AG09309 (cell line): ENCODE measurements at places on chromosomes 3 and 15.
A peak's percentile ranks its signal among the peaks of the same experiment; 100 is the strongest.

GRCh38 chr3:174398761-174399160 lies 460.4 kb upstream of the NAALADL2 start:
- no peak for DNase-seq

GRCh38 chr3:17891139-17891856 lies 148.9 kb upstream of the TBC1D5 start:
- no peak for DNase-seq

GRCh38 chr3:195198426-195199346 lies 72.3 kb downstream of the XXYLT1 start:
- no peak for DNase-seq

- DNase-seq: no peak
These were observed 49.5 kb downstream of the CCDC12 start for GRCh38 chr3:46926871-46927717.

GRCh38 chr3:37779289-37780152 lies 82.2 kb upstream of the CTDSPL start:
- DNase-seq: peak; percentile 64
